Umbilical cord (tissue), 2 donors: ENCODE measurements at places on chromosomes 12 and 14. TPM values are rescaled to one million over a fixed set of nuclear protein-coding genes. Genes with fewer than 3 reads are reported as not detected.
A peak's percentile ranks its signal among the peaks of the same experiment; 100 is the strongest.

Gene C12orf60
- 3.6 TPM for total RNA-seq

DNA sequence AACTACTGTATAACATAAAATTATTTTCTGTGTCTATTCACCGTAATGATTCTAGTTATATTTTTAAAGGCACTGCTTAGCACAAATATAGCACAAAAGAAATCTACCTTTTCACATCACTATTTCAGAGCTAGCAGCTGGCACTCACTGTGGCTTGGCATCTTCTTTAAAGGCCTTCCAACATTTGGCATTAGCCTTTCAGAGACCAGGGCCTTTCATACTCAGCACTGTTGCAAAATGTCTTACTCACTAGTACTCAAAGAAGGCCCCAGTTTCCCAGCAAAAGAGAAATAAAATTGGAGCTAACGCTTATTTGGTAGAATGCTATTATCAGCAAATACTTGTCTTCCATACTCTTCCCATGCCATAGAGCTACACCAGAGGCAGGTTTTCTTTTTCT, 238.4 kb downstream of the MED13L start:
- no peak for DNase-seq

GRCh38 chr12:114713466-114714215, 29.7 kb upstream of the TBX3 start:
- no peak for DNase-seq

Gene USP44
- total RNA-seq, result 3.9 TPM

GRCh38 chr12:14962153-14962539, 745 bp upstream of the ARHGDIB start:
- DNase-seq, result no peak

GRCh38 chr12:47908738-47909137, 3.9 kb upstream of the VDR start:
- DNase-seq, result no peak

- DNase-seq, result no peak
These were observed 50.9 kb downstream of the ZFP36L1 start for GRCh38 chr14:68741839-68742470.

Gene RNASE2
- 1.4 TPM for total RNA-seq

DNA sequence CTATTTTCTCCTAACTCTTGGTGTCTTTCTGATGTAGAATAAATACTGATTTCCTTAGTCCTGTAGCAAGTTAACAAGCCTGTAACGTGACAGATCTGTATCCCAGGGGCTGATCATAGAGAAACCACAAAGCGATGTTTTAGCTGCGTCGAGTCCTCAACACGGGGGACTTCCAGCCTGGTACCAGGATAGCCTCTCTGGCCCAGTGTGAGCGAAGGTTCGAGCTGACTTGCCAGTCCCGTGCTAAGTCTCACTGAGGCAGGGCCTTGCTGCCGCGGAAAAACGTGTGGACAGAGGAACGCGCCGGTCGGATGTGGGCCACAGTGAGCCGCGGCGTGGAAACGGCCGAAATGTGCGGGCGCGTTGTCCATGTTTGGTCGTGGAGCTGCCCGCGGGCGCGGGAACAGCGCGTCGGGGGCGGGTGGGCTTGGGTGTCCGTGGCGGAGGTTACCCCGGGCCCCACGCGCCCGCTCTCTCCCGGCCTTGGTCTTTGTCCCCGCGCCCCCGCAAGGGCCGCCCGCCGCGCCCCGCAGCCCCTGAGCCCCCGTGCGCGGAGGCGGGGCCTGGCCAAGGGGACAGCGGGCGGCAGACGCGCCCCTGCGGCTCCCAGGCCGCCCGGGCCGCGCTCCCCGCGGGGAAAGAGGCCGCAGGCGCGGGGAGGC, 531 bp upstream of the EML1 start:
- peak; percentile 42 for DNase-seq

Gene LPAR5
- 6.3 TPM for total RNA-seq

DNA sequence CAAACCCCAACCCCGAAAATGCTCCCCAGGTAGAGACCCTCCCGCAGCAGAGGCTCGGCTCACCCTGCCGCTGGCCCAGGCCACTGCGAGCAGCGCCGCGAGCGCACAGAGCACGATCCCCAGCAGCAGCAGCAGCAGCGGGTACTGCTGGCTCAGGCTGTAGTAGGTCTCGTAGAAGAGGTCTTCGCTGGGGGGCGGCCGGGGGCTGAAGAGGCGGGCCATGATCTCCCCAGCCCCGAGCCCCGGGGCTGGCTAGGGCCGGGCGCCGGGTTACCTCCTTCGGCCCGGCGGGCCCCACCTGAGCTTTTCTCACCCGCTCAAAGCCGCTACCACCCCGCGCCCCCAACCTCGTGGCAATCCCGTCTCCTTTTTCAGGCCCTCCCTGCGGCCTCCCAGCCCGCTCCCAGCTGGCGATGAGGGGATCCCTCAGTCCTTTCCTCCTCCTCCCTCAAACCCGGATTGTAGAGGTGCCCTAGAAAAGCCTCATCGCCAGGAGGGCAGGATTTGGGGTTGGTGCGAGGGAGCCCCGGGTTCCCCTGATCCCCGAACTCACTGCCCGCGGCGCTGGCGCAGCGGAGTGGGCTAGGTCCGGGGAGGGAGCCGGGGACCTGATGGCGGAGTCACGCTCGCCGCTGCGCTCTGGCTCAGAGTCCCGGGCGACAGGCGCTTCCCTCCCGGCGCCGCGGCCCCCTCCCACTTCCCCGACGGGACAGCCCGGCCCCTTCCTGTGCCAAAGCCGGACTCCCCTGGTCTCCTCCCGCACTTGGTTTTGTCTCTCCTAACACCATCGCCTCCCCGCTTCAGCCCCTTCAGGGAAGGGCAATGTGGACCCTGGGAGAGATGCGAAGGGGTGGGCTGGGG, at the start of gene ADCY4:
Gene ADCY4, minus strand, starts transcription at position 641 of the 861 bp plus-strand sequence. Its CDS starts 419 bp downstream, at position 222.
- DNase-seq, result no peak

GRCh38 chr12:100251917-100252316, 15.0 kb downstream of the DEPDC4 start:
- DNase-seq, result no peak
